ENCODE measurements at places on chromosomes 2 and 18.

DNA sequence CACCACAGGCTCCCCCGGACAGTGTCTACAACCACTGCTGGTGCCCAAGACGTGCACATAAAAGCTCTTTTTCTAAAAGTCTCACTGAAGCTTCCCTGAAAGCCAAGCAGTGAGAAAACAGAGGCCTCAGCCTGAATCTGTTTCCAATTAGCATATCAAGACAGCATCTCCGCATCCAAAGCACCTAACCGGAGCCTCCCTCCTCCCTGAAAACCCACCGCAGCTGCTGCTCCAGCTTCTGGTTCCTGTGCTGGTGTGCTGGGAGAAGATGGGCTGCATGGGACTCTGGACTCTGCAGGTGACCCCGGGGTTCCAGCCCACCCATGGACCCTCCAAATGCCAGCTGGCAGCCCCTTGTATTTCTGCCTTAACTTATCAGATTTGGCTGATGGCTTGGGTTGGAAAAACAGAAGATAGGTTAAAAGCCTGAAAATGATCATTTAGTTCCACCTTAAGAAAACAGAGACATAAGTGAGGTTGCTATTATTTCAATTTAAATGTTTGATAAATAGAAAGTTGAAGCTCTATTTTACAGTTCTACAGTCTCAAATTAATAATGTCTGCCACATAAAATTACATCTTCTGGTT, 103.3 kb downstream of the TMEM18 start:
- DNase-seq, result no peak

DNA sequence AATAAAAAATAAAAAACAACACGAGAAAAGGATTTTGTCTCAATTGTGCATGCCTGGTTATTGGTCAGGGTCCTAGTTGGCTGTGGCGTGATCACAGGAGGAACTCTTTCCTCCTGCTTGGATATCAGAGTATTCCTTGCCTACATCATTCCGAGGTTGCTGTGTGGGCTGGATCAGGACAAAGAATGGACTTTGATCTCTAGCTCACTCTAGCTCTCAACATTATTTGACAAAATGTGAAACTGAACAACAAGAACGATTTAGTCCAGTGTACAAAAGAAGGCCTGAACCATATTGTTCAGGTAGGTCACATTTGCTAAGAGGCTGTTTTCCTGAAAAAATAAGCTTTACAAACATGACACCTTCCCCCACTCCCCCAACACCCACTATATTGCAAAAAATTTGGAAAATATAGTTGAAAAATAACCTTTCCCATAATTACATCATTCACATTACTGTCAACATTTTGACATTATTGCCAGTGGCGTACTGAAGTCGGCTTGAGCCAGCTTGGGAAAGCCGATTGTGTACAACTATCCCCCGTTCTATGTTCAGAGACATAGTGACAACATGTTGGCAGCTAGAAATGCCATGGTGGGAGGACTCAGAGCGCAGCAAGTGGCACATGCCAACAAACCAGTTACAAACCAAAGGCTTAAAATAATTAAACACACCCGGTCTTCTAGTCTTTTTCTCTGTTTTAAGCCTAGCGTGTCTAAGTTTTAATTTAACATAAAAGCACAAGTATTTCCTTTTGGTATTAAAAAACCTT, 179.0 kb downstream of the LPIN1 start:
- DNase-seq, result no peak

DNA sequence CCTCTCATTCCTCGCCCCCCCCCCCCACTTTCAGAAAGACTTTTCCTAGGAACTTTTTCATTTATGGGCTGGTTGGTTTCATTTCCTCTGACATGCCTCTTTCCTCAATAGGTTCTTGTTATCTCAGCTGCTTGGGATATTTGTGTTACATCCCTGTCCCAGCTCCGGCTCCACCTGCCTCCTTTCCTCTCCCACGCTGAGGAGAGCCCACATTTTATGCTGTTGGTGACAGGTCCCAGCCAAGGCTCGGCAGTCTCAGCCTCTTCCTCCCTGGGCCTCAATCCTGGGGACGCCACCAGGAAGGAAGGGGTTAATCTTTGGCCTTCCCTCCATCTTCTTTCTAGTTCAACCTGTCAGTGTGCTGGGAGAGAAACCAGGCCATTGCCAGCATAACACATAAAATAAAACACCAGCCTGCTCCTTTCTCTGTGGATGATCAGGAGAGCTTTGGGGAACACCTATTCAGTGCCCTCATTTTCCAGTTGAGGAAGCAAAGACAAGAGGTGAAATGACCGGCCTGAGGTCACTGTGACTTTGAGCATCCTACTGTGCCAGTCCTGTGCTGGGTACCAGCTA, 216.9 kb upstream of the TNP1 start:
- no peak for DNase-seq

DNA sequence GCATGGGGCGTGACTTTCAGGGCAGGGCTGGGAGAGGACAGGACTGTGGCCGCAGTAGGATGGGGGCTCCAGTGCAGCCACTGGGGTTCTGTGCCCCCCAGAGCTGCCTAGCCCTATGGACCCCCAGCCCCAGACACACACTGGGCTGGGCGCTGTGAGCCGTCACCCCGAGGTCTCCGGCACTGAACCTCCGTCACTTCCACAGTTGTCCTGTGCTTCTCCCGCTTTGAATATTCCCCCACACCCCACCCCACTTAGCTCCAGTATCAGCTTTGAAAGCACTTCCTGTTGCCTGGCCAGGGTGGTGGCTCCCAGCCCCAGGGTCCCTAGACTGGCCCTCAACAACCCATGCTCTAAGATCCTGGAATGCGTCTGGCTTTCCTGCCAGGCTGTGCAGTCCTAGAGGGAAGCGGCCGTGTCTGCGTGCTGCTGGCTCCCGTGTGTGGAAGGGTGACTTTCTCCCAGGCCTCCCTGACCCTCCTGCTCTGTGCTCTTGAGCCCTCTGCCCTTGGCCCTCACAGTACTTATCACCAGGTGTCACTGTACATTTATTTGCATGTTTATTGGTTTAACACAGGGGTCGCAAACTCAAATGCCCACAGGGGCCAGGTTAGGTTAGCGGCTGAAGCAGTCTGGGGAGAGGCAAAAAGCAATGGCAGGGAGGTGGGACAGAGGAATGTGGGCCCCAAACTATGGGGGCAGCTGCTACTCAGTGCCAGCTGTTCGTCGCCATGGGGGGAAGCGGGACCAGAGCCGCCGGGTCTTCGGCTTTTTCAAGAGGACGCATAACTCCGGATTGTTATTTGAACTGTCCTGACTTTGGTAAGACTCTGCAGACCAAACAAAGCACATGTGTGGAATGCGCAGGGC, 9.9 kb downstream of the OBSL1 start:
- no peak for DNase-seq

- DNase-seq, result no peak
Measured at GRCh38 chr18:76339246-76339620, 155.8 kb downstream of the ZNF516 start.

- DNase-seq, result no peak
Measured at GRCh38 chr2:23429036-23429435, 44.1 kb downstream of the KLHL29 start.

DNA sequence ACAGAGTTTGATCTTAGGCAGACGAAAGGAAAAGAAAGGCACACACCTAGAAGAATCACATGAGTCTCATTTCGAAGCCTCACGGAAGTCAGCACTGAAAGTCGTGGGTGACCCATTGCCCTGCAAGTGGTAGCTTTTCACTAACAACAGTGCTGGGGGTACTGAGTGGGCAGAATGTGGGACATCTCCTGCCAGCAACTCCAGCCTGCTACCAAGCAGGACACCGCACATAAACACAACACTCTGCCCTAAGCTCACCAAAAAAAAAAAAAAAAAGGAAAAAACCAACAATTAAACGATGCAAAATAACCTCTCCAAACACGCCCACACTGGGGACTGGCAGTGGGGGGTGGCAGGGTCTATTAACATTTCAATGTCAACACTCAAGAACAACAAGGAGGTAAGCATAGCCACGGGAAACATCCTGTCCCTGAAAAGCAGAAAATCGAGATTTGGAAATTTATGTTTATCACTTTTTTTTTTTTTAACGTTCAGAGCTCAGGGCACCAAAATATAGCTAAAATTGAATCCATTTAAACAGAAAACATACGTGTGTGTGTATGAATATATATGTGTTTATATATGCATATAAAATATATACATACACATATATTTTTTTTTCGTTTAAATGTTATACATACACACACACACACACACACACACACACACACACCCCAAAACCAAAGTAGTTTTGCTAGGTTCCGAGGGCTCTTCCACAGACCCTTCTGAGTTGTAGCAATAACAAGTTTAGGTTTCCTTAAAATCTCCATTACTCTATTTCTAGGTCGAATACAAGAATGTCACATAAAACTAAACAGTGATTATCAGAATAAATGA, 2.2 kb downstream of the INO80D start:
- no peak for DNase-seq

DNA sequence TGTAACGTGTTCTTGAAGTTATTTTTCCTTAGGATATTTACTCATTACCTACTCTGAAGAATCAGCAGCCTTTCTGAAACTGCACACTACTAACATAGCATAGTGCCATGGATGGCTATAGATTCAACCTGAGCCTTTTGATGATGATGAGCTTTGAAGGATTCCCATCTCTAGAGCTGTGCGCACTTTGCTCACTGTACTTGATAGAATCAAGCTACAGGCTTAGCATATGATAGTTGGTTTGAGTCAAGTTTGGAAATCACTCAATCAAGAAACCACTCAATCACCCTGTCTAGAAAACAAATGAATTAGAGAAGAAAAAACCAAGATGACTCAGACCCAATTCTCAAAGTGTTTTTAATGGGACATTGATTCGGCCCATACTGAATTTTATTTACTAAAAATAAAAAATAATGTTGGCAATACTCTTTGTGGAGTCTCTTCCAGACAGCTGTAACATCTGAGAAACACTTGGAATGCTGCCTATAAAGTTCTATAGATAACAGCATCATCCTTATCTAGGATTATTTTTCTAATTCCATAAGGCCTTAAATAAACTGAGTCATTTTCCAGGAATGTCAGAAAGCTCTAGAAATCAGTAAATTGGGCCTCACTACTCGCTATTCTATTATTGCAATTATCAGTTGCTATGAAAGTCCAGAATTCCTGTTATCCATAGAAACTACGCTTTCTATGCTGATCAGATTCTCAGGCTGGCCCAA, 259.0 kb upstream of the ERBB4 start:
- DNase-seq, result no peak

DNA sequence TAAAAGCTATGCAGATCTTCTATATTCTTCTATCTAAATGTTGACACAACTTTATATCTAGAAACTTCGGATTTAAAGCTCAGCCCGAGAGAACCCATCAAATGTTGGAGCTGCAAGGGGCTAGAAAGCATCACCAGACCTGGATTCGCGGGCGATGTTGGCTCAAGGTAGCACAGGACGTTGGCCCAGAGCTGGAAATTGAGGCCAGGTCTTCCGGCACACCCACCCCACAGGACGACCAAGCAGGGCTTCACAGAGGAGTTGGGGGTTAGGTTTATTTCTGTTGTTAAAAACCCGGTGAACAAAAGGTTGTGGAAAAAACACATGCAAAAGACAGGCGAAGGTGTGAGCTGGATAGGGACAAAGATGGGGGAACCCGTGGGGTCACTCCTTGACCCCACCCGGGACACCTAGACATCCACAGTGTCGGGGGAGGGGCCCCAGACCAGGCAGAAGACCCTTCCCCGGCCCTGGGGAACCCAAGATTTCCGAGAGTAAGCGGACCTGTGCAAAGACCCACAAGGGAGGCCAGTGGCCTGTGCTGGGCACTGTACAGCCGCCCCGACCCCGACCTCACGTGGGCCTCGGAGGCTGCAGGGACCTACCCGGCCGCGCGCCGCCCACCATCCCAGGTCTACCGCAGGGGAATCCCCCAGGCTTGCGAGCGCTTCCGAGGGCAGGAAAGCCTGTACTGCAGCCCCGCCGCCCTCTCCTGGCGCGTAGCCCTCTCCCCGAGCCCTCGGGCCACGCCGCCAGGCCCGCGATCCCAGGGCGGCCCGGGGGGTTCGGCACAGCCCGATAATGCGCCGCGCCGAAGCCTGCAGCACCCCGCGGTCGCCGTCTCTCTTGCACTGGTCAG, 1.8 kb upstream of the AGBL5 start:
- no peak for DNase-seq

DNA sequence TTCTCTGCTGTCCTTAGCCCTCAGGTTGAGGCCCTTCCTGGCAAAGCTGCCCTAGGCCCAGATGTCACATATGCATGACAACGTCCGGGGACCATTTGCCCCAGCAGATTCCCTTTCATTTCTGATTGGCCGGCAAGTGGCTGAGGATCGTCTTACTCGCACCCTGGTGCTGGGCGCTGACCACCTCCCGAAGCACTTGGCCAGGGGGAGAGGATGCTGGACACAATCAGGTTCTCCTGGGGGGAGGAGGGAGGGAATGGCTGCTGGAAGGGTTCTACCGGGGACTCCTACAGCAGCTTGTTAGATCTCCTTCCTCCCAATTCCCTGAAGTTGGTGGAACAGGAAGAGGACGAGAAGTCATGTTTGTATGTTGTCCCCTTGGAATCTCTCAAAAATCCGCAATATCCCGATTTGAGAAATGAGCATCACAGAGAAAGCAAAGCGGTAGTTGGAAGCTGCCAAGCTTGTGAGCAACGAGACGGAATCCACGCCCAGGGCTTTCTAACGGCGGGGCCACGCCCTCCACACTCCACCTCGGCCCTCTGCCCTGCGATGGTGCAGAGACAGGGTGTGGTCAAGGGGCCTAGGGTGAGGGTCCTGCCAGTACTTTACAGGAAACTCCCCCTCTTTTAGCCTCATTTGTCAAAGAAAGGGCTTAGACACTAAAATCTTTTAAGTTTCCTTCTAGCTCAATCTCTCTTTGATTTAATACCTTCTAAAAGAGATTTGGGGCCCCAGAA, 61.8 kb upstream of the YWHAQ start:
- DNase-seq, result no peak

- DNase-seq, result no peak
Measured at GRCh38 chr18:22193466-22193865, 24.1 kb downstream of the GATA6 start.

- DNase-seq, result no peak
Measured at GRCh38 chr2:19029655-19030054, 328.8 kb downstream of the OSR1 start.

GRCh38 chr18:11905613-11906012, 2.5 kb downstream of the MPPE1 start:
- DNase-seq, result no peak

- DNase-seq, result no peak
Measured at GRCh38 chr2:138447889-138448570, 53.5 kb upstream of the SPOPL start.

GRCh38 chr2:200300638-200301314, 5.7 kb upstream of the SPATS2L start:
- DNase-seq, result no peak

GRCh38 chr2:71422786-71423185, 30.6 kb upstream of the DYSF start:
- no peak for DNase-seq

GRCh38 chr2:237411683-237412423, 2.1 kb downstream of the COL6A3 start:
- no peak for DNase-seq

GRCh38 chr2:123958011-123958410, 67.1 kb upstream of the CNTNAP5 start:
- no peak for DNase-seq
